ENCODE measurements at places on chromosomes 11 and 22.

DNA sequence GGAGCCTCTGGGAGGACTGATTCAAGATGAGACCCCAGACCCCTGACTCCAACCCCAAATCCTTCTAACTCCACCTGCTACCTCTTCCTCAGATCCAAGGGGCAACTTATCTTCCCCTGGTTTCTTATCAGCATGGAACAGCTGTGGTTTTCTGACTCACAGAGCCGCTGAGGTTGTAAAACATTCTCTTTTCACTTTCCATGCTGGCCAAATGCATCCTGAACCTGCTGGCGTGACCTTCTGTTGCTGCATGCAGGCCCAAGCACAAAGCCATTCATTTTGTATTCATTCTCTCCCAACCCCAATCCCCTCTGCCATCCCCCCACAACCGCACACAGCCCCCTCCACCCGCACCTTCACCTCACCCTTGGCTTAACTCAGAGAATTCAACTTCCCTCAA, 70.3 kb downstream of the SEZ6L start:
- no peaks in the 10 kb centered on the region for H3K4me1 ChIP-seq
- no peaks in the 10 kb centered on the region for H3K36me3 ChIP-seq
- H3K27ac ChIP-seq = no peak overlapping the region
- H3K4me3 ChIP-seq = no peak overlapping the region
- no peaks in the 10 kb centered on the region for H3K27me3 ChIP-seq
- no peak for DNase-seq

DNA sequence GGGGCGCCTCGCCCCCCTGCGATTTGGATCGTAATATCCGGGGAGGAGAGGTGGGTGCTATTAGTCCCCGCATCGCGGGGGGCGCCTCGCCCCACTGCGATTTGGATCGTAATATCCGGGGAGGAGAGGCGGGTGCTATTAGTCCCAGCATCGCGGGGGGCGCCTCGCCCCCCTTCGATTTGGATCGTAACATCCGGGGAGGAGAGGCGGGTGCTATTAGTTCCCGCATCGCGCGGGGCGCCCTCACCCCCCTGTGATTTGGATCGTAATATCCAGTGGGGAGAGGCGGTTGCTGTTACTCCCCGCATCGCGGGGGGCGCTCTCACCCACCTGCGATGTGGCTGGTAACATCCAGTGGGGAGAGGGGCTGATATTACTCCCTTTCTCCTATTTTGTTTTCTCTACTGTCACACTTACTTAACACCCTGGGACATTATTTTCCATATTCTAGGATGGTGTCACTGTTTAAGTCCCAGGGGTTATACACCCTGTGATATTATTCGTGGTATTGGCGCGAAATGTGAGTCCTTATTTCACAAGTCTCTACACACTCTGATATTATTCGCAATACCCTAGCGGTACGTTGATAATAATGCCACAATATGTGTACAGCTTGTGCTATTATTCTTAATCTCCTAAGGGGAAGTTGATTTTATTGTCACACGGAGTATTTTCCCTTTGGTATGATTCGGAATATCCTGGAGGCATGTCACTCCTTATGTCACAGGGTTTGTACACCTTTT, 57.8 kb upstream of the ALDH3B2 start:
- no peaks in the 10 kb centered on the region for H3K4me1 ChIP-seq
- H3K27me3 ChIP-seq = no peaks in the 10 kb centered on the region
- no peak overlapping the region for H3K27ac ChIP-seq
- no peaks in the 10 kb centered on the region for H3K36me3 ChIP-seq
- peak overlapping the region; percentile 24 for H3K4me3 ChIP-seq

DNA sequence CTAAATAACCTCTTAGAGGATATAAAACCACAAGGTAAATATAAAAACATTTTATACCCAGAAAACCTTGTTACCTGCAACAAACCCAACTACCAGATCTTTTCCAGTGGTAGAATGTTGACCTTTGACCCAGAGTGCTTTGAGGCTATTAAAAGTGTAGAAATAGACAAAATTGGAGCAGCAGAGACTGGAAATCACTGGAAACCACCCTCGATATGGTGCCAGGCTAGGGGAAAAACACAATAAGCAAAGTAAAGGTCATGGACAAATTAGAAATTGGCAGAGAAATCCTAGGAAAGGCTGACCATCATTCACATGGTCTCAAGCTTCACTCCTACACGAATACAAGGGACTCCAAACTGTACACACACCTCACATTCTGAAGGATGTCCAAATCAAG, 26.7 kb downstream of the SLC25A17 start:
- no peaks in the 10 kb centered on the region for H3K36me3 ChIP-seq
- no peak overlapping the region for H3K27ac ChIP-seq

DNA sequence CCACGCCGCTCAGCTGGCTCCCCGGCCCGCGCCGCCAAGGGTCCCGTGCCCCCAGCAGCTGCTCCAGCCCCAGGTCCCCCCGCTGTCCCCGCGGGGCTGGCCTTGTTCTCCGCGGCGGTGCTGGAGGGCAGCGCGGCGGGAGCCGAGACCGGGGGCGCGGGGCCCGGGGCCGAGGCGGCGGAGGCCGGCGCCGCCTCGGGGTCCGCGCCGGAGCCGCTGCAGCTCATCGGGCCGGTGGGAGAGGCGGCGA, 128 bp downstream of the TAF10 start:
- peak overlapping the region; percentile 87 for H3K4me3 ChIP-seq
- no peaks in the 10 kb centered on the region for H3K27me3 ChIP-seq
- H3K27ac ChIP-seq = peak overlapping the region; percentile 79
- DNase-seq = no peak

DNA sequence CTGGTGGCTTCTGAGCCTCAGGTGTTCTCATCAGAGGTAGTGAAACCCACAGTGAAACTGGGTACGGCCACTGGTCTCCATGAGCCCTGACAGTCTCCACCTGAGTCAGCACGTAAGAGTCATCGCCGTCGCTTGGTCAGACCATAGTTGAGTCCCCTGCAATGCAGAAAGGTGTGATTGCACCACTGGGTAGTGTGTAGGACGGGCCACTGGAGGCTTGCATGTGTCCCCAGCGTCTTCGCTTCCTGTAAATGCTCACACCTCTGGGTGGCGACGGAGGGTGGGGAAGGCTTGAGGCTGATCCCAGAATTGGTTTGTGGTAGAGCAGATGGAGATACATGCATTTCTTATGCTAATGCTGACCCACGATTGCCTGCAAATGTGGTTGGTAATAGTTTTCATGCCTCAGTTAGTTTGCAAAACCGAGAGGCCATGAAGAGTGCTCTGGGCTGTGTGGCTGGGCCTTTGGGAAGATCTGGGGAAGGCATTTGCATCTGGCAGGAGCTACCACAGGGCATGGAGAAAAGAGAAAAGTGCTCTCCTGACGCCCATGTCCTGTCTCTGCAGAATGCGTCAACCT, 26.5 kb downstream of the CTTN start:
- H3K36me3 ChIP-seq = no peaks in the 10 kb centered on the region
- H3K27ac ChIP-seq = no peak overlapping the region
- no peaks in the 10 kb centered on the region for H3K4me1 ChIP-seq
- DNase-seq = no peak
- H3K4me3 ChIP-seq = no peak overlapping the region
- H3K27me3 ChIP-seq = peaks cover 51% of the 10 kb centered on the region

GRCh38 chr11:32847511-32847910, 17.8 kb downstream of the PRRG4 start:
- H3K36me3 ChIP-seq = no peaks in the 10 kb centered on the region
- no peak for DNase-seq
- H3K27me3 ChIP-seq = no peaks in the 10 kb centered on the region
- H3K27ac ChIP-seq = no peak overlapping the region
- no peaks in the 10 kb centered on the region for H3K4me1 ChIP-seq

DNA sequence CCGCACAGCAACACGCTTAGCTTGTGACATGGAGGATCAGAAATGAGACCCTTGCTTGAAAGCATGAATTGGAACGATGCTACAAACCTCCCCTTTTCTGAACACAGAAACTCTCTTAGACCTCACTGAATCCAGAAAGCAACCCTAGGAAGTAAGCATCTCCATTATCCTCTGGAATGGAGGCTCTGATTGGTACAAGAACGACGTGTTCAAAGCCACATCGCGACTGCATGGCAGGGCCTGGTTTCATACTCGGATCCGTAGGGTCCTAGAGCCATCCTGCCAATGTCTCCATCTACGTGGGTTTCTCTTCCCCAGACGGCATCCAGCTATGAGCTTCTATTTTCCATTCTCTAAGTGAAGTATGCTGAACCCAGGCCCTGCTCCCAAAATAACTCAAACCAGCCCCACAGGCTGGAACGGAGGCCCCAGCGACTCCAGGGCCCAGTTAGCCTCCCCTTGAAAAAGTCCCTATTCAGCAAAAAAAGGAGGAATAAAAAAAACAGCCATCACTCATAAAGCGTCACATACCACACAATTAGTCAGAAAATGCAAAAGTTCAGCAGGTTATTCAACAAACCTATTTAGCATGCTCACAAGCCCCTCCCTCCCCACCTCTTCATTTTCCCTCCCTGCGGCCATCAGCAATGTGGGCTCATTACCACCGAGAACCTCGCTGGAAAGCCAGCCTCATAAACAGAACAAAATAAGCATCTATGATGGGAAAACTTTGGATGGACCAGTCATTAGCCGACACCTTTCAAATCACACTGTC, 7.1 kb upstream of the MN1 start:
- H3K36me3 ChIP-seq = no peaks in the 10 kb centered on the region
- H3K4me1 ChIP-seq = no peaks in the 10 kb centered on the region
- no peak for DNase-seq
- H3K4me3 ChIP-seq = no peak overlapping the region
- peaks cover 52% of the 10 kb centered on the region for H3K27me3 ChIP-seq

GRCh38 chr22:28773461-28773867, 969 bp downstream of the CCDC117 start:
- no peak for DNase-seq
- no peaks in the 10 kb centered on the region for H3K27me3 ChIP-seq
- peaks cover 22% of the 10 kb centered on the region for H3K36me3 ChIP-seq

- H3K36me3 ChIP-seq = no peaks in the 10 kb centered on the region
- no peak overlapping the region for H3K4me3 ChIP-seq
- H3K4me1 ChIP-seq = peaks cover 57% of the 10 kb centered on the region
- H3K27me3 ChIP-seq = no peaks in the 10 kb centered on the region
Observed at GRCh38 chr22:37604875-37605274, 3.8 kb upstream of the GGA1 start.

DNA sequence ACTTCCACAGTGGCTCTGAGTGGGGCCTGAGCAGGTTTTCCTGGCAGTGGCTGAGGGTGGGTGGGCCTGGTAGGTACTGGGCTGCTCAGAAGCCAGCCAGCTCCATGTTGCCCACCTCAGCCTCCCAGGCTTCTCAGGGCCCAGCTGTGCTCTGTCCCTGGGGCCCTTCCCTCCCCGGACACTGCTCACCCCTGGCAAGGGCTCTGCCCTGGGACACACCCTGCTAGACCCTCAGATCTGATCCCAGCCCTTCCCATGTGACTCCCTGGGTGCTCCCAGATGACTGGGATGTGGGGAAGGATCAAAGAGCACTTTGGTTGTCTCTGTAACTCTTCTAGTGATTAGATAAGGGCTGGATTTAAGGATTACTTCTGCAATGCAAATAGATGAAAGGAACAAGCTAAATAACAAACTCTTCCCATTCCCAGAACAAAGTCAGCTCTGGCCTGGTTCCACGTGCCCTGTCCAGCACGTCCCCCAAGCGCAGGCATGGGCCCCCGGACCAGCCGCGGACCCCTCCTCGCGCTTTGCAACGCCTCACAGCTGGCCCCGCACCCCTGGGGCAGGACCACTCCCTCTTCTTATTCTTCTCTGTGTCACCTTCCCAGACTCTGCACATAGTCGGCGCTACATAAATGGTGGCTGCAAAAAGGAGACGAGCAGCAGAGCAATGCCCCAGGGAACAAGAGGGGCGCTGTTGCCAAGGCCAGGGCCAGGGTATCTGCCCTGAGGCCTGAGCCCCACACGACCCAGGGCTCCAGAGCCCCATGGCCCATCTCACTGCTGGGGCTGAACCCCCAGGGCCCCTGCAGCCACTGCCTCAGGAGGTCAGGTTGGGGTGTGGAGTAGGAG, 5.7 kb upstream of the KRTAP5-6 start:
- no peak overlapping the region for H3K4me3 ChIP-seq
- no peak overlapping the region for H3K27ac ChIP-seq
- DNase-seq = no peak
- no peaks in the 10 kb centered on the region for H3K36me3 ChIP-seq
- peaks cover 36% of the 10 kb centered on the region for H3K4me1 ChIP-seq

- H3K4me1 ChIP-seq = peaks cover 18% of the 10 kb centered on the region
- no peak for DNase-seq
- no peak overlapping the region for H3K27ac ChIP-seq
- H3K36me3 ChIP-seq = no peaks in the 10 kb centered on the region
- H3K27me3 ChIP-seq = peaks cover 98% of the 10 kb centered on the region
- H3K4me3 ChIP-seq = no peak overlapping the region
Observed at GRCh38 chr11:72673284-72673942, 809 bp downstream of the PDE2A start.

DNA sequence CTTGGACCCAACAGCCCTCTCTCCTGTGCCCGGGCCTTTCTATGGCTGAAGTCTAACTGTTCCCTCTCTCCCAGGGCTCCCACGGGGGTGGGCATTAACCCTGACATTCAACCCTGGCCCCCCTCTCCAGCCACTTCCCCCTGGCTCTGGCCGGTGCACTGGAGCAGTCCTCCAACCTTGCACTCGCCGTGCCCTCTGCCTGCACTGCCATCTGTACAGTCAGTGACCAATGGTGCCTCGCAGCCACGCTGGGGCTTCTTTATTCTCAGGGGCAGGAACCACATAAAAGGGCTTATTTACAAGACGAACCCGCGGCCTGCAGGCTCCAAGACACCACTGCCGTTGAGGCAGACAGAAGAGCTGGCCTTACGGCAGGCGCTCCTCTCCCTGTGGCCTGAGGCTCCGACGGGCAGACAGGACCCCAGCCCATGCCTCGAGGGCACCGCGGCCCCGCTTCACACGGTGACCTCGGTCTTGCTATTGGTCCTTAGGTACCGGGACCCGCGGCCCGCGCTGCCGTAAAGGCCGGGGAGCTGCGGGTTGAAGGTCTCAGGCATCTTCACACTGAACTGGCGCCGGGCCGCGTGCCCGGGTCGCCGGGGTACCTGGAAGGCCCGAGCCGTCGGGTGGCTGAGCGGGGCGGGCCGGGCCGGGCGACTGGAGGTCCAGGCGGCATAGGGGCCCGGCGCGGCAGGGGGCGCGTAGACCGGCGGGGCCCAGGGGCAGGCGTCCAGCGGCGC, 5.4 kb downstream of the SHISA8 start:
- H3K4me1 ChIP-seq = peaks cover 19% of the 10 kb centered on the region
- no peak overlapping the region for H3K27ac ChIP-seq
- peaks cover 2% of the 10 kb centered on the region for H3K27me3 ChIP-seq

DNA sequence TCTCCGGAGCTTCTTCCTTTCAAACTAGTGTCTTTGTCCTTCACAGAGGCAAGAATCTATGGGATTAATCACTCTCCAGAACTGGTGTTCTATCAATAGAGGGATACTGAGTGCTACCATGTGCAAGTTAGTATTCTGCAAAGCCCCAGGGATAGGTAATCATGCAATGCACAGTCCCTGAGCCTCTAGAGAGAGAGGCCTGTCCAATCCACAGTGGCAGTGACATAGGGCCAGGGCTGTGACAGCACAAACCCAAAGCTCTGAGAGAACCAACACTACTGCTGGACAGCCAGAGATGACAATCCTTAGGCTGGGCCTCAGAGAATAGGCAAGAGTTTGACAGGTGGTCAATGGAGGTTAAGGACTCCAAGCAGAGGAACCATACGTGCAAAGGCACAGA, 66.8 kb upstream of the USP47 start:
- H3K4me1 ChIP-seq = no peaks in the 10 kb centered on the region
- no peaks in the 10 kb centered on the region for H3K27me3 ChIP-seq
- DNase-seq = no peak
- H3K4me3 ChIP-seq = no peak overlapping the region
